ENCODE measurements at places on chromosomes 6 and 20.

- DNase-seq: no peak
Measured at GRCh38 chr6:84379142-84379541, 151.7 kb upstream of the CEP162 start.

DNA sequence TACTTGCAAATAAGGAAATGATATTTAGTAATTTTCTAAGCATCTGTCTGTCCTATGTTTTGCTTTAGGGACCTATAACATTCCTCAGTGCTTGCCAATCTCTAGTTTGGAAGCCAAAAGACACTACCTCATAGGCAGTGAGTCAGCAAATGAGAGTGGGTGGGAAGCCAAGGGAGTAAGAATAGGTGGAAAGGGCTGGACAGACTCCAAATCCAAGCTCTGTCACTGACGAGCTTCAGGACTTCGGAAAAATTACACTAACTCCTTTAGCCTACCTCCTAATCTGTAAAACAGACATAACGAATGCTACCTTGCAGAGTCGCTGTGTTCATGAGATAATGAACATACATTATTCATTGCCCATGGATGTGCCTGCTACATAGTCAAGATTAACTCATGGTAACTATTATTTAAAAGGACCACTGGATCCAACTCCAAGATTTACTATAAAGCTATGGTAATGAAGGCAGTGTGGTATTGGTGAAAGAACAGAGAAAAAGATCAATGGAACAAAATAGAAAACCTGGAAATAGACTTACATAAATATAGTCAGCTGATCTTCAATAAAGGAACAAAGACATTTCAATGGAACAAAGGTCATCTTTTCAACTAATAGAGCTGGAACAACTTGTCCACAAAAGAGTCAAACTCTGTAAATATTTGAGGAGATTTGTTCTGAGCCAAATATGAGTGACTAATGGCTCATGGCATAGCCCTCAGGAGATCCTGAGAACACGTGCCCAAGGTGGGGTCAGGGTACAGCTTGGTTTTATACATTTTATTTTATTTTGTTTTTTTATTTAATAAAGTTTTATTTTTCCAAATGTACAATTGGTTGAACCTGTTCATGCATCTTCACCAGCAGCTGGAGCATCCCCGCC is 64.1 kb downstream of the FAM50B start:
- no peak for DNase-seq

DNA sequence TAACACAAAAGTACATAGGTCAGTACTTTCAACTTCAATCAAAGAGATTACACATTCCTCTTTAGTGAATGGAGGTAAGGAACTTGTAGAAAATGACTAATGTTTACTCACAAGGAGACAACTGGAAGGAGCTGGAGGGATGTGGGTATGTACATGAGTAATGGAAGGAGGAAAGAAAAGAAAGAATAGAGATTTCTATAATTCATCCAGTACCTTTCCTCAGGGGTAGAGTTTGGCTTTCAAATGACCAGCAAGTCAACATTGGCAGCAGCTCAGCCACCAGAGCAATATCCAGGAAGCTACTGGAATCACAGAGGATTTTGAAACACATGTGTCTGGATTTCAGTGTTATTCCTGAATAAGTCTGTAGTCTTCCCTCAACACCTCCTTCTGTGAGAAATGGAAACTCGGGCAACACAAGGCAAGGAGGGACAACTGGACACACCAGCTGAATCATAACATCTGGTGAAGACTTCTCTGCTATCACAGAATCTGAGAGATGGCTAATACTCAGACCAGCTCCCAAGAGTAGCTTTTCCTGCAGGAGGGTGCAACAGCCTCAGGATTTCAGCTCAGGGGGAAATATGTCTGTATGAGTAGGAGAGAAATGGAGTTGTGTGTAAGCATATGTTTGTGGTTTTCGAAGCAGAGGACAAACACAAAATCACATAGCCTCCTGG is 98.8 kb downstream of the HAO1 start:
- DNase-seq: no peak

DNA sequence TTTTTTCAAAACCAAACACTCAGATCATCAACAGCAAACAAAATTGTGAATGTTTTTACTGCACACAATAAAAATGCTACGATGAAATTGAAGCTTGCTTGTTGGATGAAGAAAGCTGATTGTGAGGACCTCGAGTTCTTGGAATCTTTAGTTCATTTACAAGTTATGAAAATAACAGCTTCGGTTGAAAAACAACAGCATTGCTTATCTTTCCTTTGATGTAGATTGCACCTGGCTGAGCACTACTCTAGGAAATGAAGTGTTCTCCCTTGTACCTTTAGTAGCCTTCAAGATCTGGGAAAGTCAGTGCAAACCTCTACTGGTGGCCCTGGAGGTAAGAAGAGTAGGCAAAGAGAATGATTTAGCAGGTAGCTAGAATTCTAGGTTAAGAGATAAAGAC is 2.2 kb upstream of the HMGN3 start:
- DNase-seq: no peak
